ENCODE measurements at places on chromosomes 3 and 15.

DNA sequence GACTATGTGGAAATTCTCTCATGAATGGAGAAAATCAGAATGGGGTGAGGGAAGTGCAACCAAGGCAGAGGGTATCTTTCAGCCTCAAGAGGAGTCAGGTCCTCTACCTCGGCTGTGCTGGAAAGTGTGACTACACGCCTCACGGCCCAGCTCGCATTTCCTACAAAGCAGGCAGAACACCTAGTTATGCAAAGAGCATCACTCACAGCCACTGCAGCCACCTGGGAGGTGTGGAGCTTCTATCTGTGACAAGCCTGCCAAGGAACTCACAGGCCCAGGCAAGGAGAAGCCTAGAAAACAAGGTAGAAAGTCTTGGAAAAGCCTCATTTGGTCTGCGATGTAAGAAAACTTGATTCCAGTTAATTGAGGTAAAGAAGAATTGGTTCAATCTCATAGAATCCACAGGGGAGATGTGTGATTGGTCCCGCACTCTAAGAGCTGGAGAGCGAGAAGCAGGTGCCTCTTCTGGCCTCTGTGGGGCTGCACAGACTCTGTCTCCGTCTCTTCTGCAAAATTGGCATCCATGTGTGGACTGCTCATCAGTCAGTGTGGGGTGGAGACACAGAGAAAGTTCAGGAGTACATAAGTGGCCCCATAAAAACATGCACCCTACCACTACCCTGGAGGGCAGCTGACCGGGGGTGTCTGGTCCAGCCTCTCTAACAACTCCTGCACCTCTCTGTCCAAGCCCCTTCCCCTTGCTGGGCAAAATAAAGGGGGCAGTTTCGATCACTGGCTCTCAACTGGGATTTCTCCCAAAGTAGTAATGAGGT lies 76.8 kb downstream of the TAMM41 start:
- no peak for DNase-seq

DNA sequence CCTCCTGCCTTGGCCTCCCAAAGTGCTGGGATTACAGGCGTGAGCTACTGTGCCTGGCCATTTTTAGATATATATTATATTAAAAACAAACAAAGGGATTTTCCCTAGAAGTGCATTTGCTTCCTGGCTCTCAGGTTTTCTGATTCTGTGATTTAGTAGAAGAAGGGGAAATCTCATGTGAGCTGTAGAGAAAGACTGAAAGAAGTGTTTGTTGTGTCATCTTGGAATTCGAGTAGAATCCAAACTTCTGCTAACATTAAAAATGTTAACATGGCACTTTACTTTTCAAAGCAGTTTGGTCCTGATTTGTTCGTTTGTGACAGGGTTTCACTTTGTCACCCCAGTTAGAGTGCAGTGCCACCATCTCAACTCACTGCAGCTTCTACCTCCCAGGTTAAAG lies 34.9 kb downstream of the IQGAP1 start:
- DNase-seq, result no peak

DNA sequence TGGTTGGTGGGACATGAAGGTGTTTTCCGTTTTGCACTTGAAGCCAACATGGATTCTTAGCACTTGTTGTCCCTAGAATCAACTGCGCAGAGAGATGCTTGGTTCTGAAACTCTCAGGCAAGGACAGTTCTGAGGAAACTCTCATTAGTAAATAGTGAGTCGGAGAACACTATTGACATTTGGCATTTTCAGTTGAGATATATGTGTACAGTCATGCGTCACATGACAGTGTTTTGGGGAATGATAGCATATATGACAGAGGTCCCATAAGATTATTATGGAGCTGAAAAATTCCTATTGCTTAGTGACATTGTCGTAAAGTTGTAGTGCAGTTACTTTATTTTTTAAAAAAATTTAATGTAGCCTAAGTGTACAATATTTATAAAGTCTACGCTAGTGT lies 5.8 kb downstream of the APBA2 start:
- DNase-seq, result no peak

DNA sequence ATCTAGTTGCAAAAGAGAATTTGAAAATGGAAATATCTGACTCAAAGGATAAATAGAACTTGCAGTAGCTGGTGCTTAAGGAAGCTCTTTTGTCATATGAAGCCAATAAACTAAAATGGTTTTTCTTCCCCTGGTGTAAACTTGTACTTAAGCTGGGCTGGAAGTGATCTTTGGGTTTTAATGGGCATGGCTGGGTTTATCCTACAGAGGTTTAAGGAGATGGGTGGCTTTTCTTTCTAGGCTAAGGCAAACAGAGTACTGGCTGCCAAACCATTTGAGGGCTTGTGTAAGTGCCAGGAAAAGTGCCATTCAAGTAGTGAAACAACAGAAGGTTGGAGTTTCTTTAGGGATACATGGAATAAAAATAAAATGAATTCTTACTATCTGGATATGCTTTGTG lies 12.1 kb upstream of the UTS2B start:
- DNase-seq, result no peak

- DNase-seq, result no peak
These were observed 306.5 kb downstream of the RPLP1 start for GRCh38 chr15:69758810-69759790.

DNA sequence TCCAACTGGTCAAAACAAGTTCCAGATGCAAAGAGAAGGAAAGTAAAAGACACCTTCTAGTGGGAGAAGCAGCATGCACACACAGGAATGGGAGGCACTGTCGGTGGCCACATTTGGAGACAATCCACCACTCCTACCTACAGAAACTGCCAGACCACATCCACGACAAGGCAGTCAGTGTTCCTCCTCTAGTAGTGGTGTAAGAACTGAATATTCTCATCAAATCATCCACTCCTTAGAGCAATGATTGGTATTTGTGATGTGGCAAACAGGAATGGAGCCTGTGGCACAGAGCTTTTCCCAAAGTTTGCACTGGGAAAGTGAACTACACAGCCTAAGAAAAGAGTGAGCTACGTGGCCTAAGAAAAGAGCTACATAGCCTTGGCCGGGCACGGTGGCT lies 5.1 kb upstream of the SPINT1 start:
- DNase-seq, result no peak

GRCh38 chr3:55775366-55776154 lies 288.5 kb upstream of the WNT5A start:
- no peak for DNase-seq

GRCh38 chr3:124995460-124995994 lies 60.3 kb downstream of the HEG1 start:
- no peak for DNase-seq

GRCh38 chr15:75723847-75724660 lies 11.4 kb upstream of the CSPG4 start:
- peak; percentile 93 for DNase-seq

DNA sequence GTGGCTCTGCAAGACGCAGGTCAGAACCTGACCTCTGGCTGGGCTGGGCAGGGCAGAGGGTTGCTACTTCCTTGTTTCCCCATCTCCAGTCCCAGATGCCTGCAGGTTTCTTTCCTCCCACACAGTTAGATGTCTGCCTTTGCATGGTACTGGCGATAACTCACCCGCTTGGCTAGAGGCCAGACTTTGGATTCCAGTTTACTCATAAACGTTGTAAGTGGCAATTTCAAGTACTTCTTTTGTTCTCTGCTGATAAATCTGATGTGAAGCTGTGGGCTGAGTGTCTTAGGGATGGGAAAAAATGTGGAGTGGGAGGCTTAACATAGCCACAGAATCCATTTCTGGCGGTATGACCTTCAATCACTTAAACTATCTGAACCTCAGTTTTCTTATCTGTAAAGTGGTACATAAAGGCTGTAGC lies 194.2 kb downstream of the EBLN2 start:
- DNase-seq, result peak; percentile 61

DNA sequence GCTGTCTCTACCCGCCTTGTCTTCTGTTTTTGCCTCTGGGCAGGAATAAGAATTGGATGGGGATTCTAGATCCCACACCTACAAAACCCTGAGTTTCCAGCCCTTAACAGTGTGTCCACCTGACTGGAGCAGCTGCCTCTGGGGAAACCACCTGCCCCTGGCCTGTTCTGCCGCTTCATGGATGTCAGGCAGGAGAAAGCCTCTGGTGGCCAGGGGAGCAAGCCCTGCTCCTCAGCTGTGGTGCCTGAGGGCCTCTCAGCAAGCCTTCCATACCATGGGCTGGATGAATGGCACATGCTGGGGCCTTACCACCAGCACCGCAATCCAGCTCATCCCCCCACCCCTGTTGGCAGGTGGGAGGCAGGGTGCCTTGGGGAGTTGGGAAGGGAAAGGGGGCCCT lies 5.3 kb upstream of the CPNE9 start:
- DNase-seq, result no peak
